ENCODE measurements at places on chromosomes 5 and 9. TPM values are rescaled to one million over a fixed set of nuclear protein-coding genes. Genes with fewer than 3 reads are reported as not detected.

MSX2 gene
- total RNA-seq: not detected

DNA sequence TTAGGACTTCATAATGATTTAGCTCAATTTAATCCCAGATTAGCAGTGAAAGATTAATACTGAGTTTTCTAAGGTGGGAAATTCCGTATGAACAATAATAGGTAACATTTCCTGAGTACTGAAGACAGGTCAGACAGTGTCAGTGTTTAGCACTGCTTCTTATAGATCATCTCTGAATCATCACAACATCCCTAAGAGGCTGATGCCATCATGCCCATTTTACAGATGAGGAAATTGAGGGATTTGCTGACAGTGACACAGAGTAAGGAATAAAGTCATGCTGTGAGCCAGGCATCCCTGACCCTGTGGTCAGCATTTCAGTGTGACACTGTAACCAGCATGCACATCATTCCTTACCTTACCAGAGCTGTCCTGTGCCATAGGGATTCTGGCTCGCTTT is 44.5 kb downstream of the DAPK1 start:
- no peaks in the 10 kb centered on the region for H3K36me3 ChIP-seq
- DNase-seq: no peak
- H3K4me1 ChIP-seq: no peaks in the 10 kb centered on the region
- H3K27ac ChIP-seq: no peak overlapping the region
- H3K4me3 ChIP-seq: no peak overlapping the region
- H3K27me3 ChIP-seq: peaks cover 4% of the 10 kb centered on the region

DNA sequence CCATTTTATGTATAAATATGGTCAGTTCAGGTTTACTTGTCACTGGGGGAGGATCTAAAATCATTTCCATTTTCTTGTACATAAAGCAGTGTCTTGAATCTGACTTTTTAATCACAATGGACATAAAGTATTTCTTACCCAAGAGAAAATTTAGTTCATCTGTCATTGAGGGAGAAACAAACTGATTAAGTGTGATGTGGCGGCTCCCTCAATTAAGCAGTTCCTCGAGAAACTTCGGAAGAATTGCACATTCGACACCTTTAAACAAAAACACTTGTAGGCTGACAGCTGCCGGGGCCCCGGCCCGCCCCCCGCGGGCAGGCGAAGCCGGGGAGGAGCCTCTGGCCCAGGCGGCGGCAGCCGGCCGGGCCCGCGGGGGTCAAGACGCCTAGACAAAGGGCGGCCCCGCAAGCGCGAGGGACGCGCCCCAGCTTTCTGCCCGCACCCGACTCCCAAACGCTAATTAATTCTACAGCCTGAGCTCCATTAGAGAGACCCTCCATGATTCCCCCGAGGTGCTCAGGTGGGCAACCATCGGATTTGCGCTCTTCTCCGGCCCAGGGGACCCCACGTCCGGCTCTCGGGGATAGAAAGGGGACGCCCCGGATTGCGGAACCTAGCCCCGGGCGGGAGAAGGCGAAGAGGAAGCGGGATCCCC is 750 bp downstream of the TRIM36 start:
- H3K27ac ChIP-seq: no peak overlapping the region
- H3K4me3 ChIP-seq: peak overlapping the region; percentile 80
- H3K36me3 ChIP-seq: peaks cover 5% of the 10 kb centered on the region

DNA sequence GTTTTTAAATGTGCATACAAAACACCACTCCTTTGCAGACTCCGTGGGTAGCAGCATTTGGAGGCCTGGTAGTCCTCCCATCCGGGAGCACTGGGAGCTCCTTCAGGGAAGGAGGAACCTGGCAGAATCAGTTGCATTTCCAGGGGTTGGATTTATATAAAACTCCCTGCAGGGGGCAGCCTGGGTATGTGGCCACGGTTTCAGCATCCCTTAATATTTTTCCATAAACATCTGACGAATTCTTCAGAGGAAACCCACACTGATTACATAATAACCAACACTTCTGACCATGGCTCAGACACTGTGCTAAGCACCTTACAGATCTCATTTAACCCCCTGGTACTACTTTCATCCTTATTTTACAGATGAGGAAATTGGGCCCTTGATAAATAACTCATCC is 6.1 kb upstream of the AFAP1L1 start:
- peaks cover 2% of the 10 kb centered on the region for H3K36me3 ChIP-seq
- H3K4me3 ChIP-seq: no peak overlapping the region
- H3K27ac ChIP-seq: no peak overlapping the region
- no peak for DNase-seq

GRCh38 chr5:131270809-131271208 is 7.0 kb downstream of the CDC42SE2 start:
- no peaks in the 10 kb centered on the region for H3K27me3 ChIP-seq
- peaks cover 71% of the 10 kb centered on the region for H3K4me1 ChIP-seq
- H3K36me3 ChIP-seq: peaks cover 60% of the 10 kb centered on the region
- H3K4me3 ChIP-seq: peak overlapping the region; percentile 80
- H3K27ac ChIP-seq: peak overlapping the region; percentile 97
- DNase-seq: no peak
